NT2/D1 (cell line): ENCODE measurements at places on chromosomes 5 and 9.
A peak's percentile ranks its signal among the peaks of the same experiment; 100 is the strongest.

- DNase-seq: no peak
Observed at GRCh38 chr5:179974946-179975712, 67.4 kb upstream of the TBC1D9B start.

DNA sequence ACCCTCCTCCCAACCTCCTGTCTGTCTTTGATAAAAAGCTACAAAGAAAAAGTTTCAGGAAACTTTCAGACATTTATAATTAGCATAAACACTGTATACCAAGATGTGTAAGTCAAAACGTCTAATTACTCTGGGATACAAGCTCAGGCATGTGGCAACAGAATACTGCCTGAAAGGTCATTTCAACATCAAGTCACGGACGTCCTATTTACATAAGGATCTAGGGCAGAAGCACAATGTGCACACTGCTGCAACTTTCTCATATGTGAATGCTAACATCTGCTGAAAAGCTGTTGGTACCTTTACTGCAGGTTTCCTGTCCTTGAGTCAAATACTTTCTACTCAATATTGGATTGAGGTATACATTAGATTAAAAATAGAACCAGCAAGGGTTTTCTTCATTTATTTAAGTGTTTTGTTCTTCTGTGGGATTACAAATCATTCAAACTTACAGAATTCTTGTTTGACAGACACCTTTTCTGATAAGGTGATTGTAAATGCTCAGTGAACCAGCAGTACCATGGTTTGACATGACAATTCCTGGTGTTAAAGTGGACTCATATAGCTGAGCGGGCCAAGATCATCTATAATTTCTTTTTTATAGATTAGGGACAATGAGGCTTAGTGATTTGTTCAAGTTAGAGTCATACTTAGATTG, 36.8 kb downstream of the ELL2 start:
- no peak for DNase-seq

DNA sequence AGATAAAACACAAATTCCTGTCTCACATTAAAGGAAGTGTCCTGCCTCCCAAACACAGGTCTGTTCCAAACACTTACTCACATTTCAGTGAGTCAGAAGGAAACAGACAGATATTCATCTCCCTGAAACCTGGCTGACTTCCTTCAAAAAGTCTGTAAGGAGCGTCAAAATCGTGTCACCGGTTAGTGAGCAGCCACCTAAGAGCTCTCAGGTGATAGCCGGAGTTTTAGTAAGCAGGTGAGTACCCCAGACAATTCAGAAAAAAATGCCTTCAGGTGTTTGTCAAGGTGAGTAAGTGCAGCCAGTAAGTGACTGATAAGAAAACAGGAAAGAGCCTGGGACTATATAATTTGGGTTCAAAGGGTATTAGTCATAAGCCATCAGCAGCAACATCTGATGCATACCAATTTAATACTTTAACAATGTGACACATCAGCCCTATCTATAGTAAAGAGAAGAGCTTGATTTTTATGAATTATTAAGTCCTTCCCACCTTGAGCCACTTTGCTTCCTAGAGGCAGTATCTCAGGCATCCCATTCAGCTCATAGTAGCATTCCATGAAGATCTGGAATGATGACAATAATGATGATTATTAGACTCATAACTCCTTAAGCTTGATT, 1.3 kb upstream of the ITGA2 start:
- no peak for DNase-seq

GRCh38 chr5:180804129-180804618, 1.6 kb upstream of the MGAT1 start:
- no peak for DNase-seq

DNA sequence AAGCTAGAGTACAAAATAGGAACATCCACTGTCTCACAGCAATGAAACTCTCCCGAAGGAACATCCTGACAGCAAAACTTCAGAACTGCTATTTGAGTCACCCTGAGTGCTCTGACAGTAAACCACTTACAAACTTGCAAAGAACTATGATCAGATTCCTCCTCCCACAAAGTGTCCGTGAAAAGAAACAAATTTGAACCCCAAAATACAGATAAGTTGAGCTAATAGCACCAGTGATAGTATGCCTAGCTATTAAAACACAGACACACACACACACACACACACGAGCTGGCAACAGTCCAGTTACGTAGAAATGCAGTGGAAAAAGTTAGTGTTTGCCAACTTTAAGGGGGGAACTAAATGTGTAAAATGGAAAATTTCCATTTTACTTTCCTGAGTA, 3.1 kb upstream of the GLIS3 start:
- DNase-seq: no peak

GRCh38 chr9:38422555-38423260, 1.5 kb downstream of the IGFBPL1 start:
- no peak for DNase-seq

DNA sequence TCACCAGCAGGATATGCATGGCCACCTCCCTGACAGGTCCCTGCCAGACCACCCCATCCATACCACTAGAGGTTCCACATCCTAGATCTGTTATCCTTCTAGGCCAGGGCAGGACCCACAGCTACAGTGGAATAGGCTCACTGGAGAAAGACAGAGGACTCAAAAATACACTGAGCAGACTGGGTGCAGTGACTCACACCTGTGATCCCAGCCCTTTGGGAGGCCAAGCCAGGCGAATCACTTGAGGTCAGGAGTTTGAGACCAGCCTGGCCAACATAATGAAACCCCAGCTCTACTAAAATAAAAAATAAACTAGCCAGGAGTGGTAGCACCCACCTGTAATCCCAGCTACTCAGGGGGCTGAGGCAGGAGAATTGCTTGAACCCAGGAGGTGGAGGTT, 56.5 kb upstream of the TESK1 start:
- no peak for DNase-seq

GRCh38 chr9:78191931-78192330, 43.9 kb upstream of the CEP78 start:
- DNase-seq: no peak

DNA sequence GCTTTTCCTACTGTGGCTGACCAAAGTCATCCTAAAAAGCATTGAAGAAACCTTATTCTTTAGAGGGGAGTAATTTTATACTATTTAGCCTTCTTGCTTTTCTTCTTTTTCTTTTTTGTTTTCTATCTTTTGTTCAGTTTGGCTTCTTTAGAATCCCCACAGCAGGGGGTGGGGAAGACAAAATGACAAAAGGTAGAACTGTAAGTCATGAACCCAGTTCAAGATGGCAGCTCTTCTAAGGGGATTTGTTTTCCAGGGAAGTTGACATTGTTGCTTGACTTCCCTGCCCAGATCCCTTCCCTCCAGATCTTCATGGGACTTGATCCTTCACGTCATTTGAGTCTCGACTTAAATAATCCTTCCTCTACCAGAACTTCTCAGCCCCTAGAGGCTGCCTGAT, 692.4 kb upstream of the DMAC1 start:
- DNase-seq: no peak

DNA sequence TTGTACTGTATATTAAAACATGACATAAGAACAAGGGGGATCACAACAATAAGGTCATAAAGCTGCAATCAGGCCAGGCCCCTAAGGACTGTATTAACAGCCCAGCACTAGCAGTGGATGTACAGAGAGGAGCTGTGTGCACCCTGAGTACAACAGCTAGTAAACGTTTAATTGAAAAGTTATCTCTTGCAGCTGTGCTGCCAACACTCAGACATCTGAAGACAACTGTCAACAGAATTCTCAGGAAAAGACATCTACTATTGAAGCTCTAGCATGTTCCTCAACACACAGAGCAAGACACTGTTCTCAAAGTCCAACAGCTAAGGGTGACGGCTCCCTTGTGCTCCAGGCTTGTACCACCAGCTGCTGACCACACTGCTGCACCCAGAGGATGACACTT, 199.6 kb downstream of the DCP2 start:
- DNase-seq: no peak

- DNase-seq: no peak
Observed at GRCh38 chr5:131180407-131180806, 9.7 kb downstream of the LYRM7 start.

- DNase-seq: no peak
Observed at GRCh38 chr5:43891112-43891511, 288.1 kb downstream of the NNT start.

DNA sequence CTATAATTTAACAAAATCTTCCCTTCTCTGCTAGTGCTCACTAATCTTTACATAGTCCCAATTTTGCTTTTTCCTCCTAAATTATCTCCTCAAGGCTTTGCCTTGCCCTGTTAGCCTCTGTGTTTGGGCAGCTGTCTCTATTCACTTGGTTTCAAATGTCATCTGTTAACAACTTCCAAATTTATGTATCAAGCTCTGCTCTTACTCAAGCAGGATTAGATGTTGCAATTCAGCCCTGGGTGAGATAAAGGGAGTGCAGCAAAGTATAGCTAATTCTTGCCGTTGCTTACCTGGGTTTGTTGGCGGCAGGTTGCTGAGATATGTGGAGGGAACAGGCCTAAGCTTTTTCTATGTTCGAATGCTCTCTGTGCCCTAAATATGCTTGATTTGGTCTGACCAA, 483.8 kb downstream of the DMAC1 start:
- DNase-seq: no peak

- DNase-seq: peak; percentile 52
Observed at GRCh38 chr5:132419502-132420468, 50.3 kb downstream of the SLC22A5 start.

GRCh38 chr5:125326150-125326510, 579.7 kb upstream of the ZNF608 start:
- no peak for DNase-seq

DNA sequence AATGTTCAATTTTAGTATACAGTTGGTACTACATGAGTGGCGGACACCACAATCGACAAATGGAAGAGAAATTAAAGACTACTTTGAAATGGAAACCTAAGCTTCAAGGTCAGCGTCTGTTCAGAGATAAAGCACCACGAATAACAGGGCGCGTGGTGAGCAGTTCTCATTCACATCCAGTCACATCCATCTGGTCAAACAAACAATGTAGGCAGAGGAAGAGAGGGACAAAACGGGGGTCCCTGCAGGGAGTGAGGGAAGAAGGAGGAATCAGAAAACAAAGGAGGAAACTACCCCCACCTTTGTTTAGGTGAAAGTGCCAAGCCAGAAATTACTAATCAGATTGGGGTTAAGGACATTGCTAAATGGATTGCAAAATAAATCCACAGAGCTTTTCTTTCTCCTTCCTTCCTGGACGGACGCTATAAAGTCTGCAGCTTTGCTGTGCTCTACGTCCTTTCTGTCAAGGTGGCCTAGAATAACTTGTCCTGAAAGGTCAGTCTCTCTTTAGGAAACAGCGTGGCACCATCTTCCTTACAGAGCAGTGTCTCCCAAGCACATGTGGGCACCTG, 138.6 kb downstream of the ENTREP1 start:
- DNase-seq: no peak

- DNase-seq: no peak
Observed at GRCh38 chr5:149413477-149414210, 34.6 kb upstream of the IL17B start.

DNA sequence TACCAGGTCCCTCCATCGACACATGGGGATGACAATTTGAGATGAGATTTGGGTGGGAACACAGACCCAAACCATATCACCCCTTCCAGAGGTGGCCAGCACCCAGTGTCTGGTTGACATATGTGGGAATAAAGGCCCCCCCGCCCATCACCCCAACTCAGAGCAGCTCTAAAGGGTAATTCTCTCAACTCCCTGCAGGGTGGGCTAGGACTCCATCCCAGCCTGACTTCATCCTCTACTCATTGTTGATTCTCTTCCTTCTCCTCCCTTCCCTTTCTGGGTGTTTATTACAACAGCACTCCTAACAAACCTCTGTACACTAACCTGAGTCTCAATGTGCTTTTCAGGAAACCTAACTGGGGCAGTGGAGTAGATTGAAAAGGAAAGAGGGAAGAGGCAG, 339.9 kb downstream of the ACTL7B start:
- no peak for DNase-seq

DNA sequence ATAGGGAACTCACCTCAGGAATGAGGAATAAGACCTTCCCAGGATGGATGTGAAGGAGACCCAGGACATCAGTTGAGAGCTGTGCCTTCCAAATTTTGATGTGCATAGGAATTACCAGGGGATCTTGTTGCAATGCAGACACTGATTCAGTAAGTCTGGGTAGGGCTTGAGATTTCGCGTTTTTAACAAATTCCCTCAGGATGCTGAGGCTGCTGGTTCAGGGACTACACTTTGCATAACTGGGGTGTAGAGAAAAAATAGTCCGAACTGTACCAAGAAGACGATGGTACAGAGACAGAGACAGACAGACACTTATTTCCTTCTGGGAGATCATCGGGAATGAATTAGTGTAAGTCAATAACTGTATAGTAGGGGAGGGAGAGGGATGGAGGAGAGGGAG, 82.3 kb upstream of the FREM1 start:
- no peak for DNase-seq

- no peak for DNase-seq
Observed at GRCh38 chr5:86861512-86861911, 243.8 kb downstream of the COX7C start.

DNA sequence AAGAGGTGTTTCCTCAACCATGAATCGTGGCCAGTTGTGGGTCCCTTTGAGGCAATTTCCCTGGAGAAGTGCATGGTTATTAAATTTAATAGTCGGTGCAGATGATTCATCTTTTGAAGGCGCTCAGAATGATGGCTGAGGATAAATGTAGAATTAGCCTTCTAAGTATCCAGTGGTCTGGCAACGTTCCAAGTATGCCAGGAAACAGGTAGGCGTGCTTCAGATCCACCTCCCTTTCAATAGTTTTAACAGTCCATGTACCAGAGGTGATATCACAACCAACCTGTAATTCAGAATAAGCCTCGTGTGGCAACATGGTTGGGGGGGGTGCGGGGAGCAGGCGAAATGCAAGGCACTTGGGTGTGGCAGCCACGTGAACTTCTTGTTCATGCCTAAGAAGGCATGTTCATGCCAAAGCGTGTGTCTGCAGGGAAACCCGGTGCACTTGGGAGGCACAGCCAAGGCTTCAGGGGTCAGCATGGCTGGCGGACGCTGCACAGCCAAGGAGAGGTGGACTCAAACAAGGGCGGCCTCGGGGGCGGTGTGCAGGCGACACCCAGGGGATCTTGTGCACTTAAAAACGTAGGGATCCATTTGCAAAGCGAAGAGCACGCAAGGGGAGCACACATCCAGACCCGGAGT, 5.2 kb upstream of the NKD2 start:
- no peak for DNase-seq

- no peak for DNase-seq
Observed at GRCh38 chr5:167720676-167721260, 570.7 kb upstream of the WWC1 start.

- no peak for DNase-seq
Observed at GRCh38 chr5:111954516-111955395, 197.8 kb upstream of the NREP start.

GRCh38 chr5:132090107-132090506, 16.5 kb downstream of the CSF2 start:
- DNase-seq: no peak

- DNase-seq: no peak
Observed at GRCh38 chr5:88556406-88556805, 287.8 kb upstream of the TMEM161B start.

- DNase-seq: no peak
Observed at GRCh38 chr5:93601802-93602155, 18.8 kb downstream of the NR2F1 start.

DNA sequence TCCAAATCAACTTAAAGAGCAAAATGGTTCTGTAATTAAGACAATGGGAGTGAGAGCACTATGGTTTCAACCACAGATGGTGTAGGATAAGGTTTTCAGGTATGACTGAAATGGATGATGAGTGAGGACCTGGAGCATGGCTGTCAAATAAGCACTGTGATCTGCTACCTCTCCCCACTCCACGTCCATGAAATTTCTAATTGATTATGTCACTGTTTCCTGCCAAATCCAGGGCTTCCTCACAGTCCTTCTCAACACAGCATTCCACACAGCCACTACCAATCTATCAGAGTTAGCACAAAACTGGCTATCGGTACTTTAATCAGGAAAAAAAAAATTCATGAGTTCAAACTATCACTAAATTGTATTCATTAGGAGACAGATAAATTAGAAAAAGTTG, 420.4 kb upstream of the WWC1 start:
- no peak for DNase-seq
